ENCODE measurements at places on chromosomes 7 and 10.

DNA sequence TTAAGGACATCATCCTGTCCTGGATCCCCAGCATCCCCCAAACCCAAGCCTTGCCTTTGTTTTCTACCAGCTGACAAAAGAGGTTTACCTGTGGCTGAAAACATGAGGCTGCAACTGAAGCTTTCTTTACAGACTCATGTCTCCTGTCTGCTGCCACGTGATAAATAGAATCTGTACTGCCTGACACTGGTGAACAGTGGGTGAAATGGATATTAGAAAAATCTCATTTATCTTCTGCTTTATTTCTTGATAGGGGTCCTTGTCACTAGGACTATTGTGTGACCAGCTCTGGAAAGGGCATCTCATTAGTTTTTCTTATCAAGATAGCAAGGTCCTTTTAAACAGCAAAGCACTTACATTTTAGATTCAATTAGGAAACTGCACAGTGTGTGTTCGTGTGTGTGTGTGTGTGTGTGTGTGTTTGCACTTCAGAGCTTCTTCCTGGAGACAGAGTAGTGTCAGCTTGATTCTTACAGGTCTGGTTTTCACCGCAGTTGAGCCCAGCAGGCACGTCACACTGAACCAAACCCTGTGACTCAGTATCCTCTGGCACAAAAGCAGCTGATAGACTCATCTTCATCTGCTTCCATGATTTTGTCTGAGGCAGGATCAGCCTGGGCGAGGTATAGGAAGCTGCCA, 373.5 kb upstream of the CELF2 start:
- peak; percentile 82 for DNase-seq

DNA sequence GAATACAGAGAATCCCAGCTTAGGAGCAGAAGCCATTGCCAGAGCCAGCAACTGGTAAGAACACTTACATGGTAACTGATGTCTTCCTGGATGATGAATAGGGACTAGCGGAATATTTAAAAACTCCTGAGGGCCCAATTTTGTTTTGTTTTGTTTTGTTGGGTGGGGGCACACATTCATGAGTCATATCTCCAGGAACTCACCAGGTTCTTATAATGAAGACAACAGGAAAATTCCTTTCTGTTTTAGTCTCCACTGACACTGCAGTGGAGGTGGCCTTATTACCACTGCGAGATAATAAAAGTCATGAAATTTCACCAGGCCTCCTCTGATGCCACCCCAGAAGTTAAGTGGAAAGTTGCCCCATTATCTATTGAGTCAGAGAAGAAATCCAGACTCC, 6.6 kb upstream of the CUZD1 start:
- no peak for DNase-seq

DNA sequence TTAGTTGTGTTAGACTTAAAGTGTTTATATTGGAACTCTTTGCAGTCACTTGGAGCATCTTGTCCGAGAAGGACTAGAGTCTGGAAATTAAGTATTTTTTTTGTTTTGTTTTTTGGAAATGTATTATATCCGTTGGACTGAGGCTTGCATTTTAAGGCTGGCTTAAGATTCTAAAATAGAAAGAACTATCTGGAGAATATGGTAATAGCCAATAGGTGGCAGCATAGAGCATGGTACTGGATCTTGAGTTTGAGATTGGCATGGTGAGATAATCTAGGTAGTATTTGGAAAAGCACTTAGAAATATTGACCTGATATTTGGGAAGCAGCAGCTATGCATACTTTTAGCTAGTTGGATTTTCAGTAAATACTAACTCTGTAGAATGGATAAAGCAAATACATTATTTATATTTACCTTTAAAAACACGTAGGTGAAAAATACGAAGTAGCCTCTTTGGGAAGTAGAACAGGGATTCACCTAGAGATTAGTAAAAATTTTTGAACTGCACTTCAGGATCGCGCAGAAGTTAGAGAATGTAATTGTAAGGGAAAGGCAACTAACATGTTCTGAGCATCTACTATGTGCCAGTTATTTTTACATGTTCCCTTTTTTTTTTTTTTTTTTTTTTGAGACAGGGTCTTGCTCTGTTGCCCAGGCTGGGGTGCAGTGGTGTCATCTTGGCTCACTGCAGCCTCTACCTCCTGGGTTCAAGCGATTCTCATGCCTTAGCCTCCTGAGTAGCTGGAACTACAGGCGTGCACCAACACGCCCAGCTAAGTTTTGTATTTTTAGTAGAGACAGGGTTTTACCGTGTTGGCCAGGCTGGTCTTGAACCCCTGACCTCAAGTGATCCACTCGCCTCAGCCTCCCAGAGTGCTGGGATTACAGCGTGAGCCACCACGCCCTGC, 78.6 kb downstream of the LCOR start:
- peak; percentile 54 for DNase-seq

DNA sequence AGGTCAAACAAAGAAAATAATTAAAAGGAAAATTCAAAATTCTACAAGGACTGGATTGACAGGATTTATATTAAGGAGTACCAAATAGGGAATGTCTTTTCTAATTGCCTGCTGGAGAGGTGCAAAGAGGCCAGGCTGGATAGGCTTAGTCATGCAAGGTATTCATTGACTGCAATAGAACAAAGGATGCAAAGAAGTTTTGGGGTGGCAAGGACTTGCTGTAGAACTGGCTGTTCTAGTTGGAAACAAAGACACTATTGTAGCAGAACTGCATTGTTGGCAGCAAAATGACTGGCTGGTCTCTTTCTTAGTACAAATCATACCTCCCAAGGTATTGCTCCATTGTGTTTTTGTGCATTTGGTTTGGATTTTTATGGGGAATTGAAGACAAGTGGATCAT, 10.1 kb downstream of the ITGB8 start:
- DNase-seq = no peak

- DNase-seq = peak; percentile 22
Measured at GRCh38 chr7:15478401-15478800, 83.4 kb downstream of the AGMO start.

- DNase-seq = no peak
Measured at GRCh38 chr10:15642095-15642494, 77.6 kb downstream of the ITGA8 start.

- DNase-seq = peak; percentile 77
Measured at GRCh38 chr10:58781873-58782488, 269.3 kb downstream of the BICC1 start.

- DNase-seq = no peak
Measured at GRCh38 chr10:27506280-27506679, 2.2 kb downstream of the RAB18 start.

- DNase-seq = peak; percentile 67
Measured at GRCh38 chr10:119620241-119621077, 23.7 kb upstream of the TIAL1 start.

DNA sequence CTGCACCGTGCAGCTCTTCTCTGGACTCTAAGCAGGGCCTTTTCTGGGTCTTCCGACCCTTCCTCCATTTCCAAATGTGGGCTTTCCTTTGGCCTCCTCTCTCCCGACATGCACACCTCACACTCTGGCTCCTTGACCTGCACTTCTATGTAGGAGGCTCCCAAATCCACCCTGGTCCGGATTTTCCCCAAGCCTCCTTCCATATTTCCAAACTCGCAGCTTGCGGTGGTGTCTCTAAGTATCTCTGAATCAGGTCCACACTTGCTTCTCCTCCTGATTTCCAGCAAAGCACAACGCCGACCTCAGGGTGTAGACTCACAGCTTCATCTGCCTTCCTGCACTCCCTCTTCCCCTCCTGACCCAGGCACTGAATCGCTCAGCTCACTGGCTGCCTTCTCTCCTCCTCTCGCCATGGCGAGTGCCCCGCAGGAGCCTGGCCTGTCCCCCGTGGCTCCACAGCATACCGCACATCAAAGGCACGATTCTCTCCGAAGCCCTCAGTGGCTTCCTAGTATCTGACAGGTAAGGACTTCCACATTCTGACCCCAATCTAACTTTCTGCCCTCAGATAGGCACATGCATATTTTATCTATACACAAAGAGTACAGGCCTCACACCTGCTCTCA, 27.8 kb downstream of the DIP2C start:
- DNase-seq = no peak

GRCh38 chr7:95389516-95389915, 6.7 kb downstream of the PON3 start:
- no peak for DNase-seq

DNA sequence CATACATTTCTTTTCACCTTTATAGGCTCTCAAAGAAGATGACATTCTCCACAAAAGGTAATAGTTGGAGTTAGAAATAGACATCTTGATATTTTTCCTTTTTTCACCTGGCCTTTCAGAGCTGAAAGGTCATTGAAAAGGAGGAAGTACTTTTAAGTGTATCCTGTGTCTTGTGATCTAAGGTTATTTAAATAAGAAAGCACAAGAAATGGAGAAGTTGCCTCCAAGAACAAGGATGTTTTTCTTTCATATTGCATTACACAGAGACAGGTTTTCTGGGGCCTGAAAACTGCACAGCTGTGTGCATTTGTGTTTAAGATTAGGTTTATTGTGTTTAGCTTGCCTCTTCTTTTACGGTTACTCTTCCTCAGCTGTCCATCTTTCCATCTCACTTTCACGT, 103.4 kb upstream of the SEMA3D start:
- no peak for DNase-seq

GRCh38 chr10:78980815-78981214, 88.0 kb upstream of the ZMIZ1 start:
- no peak for DNase-seq

- DNase-seq = no peak
Measured at GRCh38 chr10:11112718-11113117, 95.0 kb downstream of the CELF2 start.

DNA sequence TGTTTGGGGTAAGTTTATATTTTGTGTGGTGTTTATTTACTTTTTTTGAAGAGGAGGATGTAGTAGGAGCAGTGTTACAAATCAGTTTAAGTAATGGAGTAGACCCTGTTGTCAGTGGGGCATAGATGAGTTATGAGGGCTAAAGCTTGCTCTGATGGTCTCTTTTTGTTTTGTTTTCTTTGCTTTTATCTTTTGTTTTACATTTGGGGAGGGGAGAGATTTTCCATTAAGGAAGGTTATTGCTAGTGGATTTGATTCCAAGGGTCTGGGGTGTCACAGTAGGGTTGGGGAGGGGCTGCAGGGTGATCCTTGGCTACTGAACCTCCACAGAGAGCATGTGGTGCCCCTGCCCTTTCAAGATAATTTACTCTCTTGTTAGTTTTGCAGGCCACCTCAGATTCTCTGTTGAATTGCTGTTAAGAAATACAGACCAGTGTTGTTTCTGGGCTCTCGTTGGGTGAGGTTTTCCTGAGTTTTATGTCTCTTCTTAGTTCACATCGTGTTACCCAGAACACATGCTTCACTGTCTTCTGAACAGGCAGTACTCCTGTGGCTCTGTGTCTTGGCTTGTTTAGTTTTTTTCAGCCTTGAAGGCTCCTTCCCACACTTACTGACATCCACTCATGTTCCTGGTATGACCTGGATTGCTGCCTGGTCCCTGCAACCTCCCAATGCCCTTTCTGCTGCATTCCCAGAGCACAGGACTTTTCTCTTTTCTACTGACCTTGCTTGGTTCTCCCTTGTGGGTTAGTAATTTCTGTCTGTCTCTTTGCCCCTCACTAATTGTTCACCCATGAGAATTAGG, 4.2 kb downstream of the KIFBP start:
- DNase-seq = peak; percentile 71

GRCh38 chr7:142626420-142627035, 122.7 kb upstream of the PRSS1 start:
- peak; percentile 46 for DNase-seq

GRCh38 chr7:151888079-151889067, 11.5 kb upstream of the PRKAG2 start:
- DNase-seq = peak; percentile 56

GRCh38 chr10:7243873-7244272, 167.0 kb downstream of the SFMBT2 start:
- no peak for DNase-seq

GRCh38 chr7:2445047-2445446, 31.2 kb downstream of the GRIFIN start:
- DNase-seq = no peak

DNA sequence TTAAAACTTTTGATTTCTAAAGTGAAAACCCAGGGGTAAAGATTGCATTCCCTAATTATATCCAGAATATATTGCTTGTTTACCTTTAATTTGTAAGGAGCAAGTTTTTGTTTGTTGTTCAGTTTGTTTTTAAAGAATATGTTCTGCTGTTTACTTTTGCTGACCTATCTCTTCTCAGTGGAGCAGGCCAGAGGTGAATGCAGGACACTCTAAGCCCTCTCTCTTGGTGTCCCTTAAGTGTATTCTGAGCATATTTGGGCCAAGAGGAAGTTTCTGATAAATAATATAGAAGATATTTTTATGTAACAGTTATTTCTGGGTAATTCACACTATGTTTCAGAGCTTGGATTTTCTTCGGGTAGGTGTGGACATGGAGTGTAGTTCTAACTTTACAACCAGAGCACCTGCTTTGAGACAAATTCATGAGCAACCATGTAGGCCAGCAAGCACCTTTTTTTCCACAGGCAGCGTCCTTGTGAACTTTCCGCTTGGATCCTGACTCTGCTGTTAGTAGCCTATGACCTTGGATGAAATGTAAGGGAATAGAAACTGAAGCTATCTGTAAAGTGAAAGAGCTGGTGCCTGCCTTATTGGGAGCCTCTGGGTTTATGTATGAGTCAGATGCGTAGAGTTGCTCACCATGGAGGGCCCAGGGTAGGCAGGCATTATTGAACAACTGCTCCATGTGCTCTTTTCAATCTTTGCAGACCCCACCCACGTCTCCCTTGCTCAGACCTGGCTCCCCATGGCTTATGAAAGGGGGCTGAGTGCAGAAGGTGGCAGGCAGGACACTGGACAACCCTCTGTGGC, 16.1 kb downstream of the OGDH start:
- DNase-seq = no peak

GRCh38 chr10:119826771-119827170, 45.9 kb downstream of the MCMBP start:
- DNase-seq = no peak

DNA sequence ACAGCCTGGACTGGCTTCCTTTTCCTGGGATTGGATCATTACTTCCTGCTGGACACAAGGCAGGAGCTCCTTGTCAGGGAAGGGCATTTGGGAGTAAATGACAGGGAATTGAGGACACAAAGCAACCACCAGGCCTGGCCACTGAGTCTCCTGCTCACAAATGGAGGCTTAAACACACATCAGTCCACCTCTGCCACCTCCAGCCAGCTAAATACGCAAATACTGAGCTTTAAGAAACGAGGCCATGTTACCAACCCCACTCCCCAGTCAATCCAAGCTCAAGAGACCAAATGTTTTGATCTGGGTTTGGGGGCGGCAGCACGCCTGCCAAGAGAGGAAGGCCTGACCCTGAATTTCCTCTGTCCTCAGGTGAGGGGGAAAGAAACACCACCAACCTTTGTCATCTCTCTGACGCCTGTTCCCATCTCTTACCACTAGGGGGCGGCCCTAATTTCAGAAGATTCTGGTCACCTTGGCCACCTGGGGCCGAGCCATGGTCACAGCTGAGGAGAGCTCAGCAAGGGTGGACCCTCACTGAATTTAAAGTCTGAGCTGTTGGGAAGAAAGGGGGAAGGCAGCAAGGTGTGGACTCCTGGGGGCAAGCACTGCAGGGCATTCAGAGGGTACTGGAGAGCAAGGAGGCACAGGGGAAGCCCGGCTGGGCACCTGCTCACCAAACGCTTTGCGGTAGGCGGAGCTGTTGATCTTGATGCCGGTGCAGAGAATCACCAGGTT, 16.5 kb downstream of the AIFM2 start:
- DNase-seq = peak; percentile 50

- DNase-seq = peak; percentile 14
Measured at GRCh38 chr7:138125598-138126111, 49.4 kb downstream of the AKR1D1 start.
